Activated CD4-positive, alpha-beta T cell treated with anti-CD3 and anti-CD28 coated beads, Interleukin-2, amount 10 ng/mL, durations not matched to agents 7 days and 5 days (primary cell): ENCODE measurements at places on chromosomes 2 and 18.

GRCh38 chr18:73927496-73927895, 220.1 kb downstream of the FBXO15 start:
- DNase-seq, result no peak

DNA sequence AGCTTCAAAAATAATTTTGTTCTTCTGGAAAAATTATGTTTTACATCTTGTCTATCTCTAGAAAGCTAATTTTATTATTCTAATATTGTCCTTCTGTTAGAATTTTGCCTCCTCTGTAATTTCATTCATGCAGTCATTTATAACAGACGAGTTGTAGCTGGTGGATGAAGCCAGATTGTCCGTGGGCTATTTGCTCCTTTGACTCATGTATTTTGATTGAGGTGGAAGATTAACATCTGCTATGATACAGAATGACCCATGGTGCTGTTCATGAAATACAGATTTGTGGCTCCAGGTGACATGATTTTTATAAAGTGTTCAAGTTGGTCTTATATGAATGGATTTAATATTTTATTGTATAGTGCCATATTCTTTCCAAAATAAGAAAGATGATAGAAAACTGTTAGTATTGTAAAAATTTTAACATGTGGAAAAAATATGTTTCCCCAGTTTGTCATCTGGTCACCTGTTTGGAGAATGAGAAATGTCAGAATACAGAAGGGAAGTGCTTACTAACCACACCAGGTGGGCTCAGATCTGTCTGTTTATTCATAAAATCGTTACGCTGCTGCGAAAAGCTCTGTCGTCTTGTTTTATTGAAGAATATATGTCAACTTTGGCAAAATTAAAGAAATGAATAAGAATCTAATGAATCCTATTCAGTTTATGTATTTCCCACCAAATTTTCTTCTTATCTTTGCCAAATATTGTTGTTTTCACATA, 20.4 kb upstream of the L3MBTL4 start:
- no peak for DNase-seq

GRCh38 chr2:73089270-73090030, 17.9 kb upstream of the SFXN5 start:
- no peak for DNase-seq

DNA sequence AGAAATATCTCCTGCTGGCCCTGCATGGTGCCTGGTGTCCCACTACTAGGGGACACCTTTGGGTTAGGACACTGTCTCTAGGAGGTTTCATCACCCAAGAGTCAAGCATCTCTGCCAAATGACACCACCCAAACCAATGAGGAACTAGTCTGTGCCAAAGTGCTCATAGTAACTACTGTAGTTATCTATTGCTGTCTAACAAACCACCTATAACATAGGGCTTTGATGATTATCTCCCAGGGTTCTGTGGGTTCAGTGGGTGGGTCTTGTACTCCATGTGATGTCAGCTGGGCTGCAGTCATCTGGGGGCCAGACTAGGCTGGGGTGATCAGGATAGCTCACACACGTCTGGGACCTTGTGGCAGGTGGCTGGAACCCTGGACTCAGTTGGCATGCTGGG, 59.8 kb downstream of the EPAS1 start:
- no peak for DNase-seq

GRCh38 chr2:75506101-75506697, 54.5 kb downstream of the EVA1A start:
- DNase-seq, result no peak

GRCh38 chr2:21928292-21928691, 804.5 kb downstream of the TDRD15 start:
- no peak for DNase-seq
